Aorta (tissue), 5 donors: ENCODE measurements at places on chromosomes 3 and 15. TPM values are rescaled to one million over a fixed set of nuclear protein-coding genes. Genes with fewer than 3 reads are reported as not detected.

GRCh38 chr3:177195242-177195991 is 1.9 kb downstream of the TBL1XR1 start:
- DNase-seq, result no peak

- DNase-seq, result no peak
Observed at GRCh38 chr3:162710332-162711112, 1213.9 kb downstream of the OTOL1 start.

The HOMER2 gene
- total RNA-seq, result 2.3 TPM

DNA sequence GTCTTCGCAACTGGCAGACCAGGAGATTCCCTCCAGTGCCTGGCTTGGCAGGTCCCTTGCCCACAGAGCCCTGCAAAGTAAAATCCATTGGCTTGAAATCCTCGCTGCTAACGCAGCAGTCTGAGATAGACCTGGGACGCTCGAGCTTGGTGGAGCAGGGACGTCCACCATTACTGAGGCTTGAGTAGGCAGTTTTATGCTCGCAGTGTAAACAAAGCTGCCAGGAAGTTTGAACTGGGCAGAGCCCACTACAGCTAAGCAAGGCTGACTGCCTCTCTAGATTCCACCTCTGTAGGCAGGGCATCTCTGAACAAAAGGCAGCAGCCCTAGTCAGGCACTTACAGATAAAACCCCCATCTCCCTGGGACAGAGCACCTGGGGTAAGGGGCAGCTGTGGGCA is 205.0 kb upstream of the MME start:
- no peak for DNase-seq

The ZIC4 gene
- total RNA-seq, result 0.09 TPM

The ALG1L2 gene
- total RNA-seq, result not detected

The PPP2R3A gene
- total RNA-seq, result 15.6 TPM

The BFSP2 gene
- total RNA-seq, result not detected

GRCh38 chr3:72664184-72664975 is 183.9 kb downstream of the SHQ1 start:
- no peak for DNase-seq

The TNNC1 gene
- 4.7 TPM for total RNA-seq

GRCh38 chr15:88385078-88385700 is 82.0 kb downstream of the MRPL46 start:
- no peak for DNase-seq

The CNTN6 gene
- total RNA-seq, result 0.48 TPM

The CLRN1 gene
- not detected for total RNA-seq

The FMN1 gene
- 23.4 TPM for total RNA-seq

- DNase-seq, result no peak
Observed at GRCh38 chr3:44734646-44735168, 5.3 kb downstream of the ZNF501 start.

DNA sequence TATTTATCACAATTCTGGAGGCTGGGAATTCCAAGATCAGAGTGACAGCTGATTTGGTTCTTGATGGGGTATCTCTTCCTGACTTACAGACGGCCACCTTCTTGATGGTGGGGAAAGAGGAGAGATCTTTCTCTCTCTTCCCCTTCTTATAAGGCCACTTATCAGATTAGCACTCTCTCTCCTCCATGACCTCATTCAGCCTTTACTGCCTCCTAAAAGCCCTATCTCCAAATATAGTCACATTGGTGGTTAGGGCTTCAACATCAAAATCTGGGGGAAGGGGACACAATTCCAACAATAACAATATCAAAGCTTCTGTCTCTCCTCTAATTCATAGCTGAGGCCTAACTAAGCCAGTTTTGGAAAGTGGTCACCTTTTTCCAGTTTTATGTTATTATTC is 91.7 kb upstream of the MBNL1 start:
- no peak for DNase-seq

GRCh38 chr3:63762934-63763550 is 56.1 kb upstream of the C3orf49 start:
- DNase-seq, result no peak

GRCh38 chr15:48765022-48765421 is 45.8 kb downstream of the CEP152 start:
- DNase-seq, result no peak

DNA sequence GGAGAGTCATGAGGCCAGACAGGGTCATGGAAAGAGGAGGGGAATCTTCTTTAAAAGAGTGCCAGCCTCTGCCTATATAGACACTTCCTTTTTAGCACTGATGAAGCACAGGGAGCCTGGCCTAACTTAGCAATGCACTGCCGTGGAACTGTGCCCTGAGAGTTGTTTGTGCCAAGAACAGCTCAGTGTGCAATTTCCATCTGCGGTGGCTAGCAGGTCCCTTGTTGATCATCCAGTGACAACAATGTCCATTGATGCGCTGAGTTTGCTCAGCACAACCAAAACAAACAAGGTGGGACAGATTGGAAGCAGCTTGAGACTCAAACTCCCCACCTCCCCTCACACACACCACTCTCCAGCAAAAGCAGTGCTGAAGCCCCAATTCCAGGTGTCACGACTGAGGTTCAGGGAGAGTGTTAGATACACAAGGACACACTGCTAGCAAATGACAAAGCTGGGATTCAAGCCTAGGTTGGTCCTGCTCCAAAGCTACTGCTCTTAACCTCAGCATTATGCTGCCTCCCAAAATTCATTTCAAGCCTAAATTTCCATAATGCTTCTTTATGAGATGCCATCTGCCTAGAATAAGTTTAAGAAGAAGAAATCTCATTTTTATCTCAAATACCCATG is 316.6 kb upstream of the UBE2E2 start:
- DNase-seq, result no peak

The CASR gene
- total RNA-seq, result not detected

DNA sequence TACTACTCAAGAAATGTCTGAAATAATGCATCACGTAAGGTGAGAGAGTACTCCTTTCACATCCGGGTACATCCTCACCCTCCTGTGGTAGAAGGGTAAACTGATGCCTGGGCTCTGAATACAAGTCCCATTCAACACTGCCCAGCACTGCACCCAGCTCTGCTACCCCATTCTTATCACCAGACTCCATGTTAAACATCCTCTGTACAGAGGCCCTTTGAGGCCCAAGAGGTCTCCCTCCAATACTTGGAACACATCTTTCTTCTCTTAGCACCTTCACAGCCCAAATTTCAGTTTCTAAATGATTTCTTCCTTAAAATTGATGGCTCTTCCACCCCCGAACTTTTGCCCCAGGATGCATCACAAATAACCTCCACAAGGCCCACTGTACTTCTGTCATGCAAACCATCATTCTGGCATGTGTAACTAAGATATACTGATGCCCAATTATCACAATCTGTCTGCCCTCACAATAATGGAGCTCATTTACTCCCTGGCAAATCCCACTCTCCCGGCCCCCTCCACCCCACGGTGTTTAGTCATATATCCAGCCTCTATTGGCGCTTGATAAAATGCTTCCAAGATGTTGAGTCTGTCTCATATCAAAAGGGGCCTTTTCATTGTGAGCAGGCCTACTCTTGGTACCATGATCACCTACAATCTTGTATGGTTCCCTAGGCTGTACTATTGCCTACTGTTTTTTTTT is 12.6 kb upstream of the GPX1 start:
- no peak for DNase-seq

DNA sequence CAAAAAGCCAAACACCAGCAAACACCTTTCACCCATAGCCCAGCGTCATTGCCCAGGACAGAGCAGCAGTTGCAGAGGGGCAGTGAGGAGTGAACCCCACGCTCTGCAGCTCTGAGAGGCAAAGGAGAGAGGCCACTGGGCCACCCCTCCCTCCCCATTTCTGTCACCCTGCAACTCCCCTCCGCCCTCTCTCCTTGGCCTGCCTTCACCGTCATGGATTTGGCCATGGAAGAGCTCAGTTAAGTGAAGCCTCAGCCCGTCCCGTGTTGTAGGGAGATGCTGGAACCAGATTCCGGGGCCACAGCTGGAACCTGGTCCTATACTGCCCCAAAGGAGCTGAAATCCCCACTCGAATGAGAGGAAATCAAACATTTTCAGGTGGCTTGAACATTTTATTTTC is 21.9 kb downstream of the MRAS start:
- no peak for DNase-seq

DNA sequence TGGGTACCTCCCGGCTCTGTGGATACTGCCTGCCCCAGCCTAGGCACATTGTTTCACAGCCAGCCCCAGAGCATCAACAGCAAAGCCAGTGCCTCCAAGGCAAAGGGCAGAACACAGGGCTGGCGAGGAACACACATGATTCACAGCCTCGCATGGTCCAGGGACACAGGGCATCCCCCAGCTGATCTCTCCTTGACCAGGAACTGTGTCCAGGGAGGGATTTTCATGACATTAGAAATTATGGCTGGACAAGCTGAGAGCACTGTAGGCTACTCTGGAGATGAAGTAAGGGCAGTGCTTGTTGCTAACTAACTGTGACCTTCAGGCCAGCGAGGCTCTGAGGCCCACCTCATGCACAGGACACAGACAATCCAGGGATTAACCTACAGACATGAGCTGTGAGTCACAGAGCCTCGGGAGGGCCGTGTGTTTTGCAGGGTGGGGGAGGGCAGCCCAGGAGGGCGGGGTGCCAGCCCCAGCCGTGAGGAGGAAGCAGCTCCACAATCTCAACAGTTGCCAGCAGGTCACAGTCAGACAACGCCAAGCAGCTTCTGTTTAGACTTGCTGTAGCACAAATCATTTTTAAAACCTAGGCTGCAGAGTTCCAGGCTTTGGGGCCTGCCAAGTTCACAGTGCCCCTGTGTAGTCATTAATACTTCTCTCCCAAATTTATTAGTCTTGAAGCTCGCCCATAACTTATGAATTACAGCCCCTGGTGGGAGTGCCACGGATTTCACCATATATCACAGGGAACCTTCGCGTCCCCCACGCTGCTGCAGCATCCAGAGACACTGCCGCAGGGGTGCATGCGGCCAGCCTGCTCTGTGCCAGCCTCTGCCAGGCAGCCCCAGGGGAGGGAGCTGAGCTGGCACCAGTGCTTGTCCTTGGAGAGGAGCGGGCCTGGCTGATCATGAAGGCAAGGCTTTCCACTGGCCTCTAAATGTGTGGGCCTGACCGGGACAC is 114.7 kb downstream of the ETFA start:
- DNase-seq, result peak; percentile 86

GRCh38 chr15:90860942-90861675 is 7.3 kb upstream of the FURIN start:
- no peak for DNase-seq

GRCh38 chr3:194671511-194671899 is 486 bp downstream of the LSG1 start:
- DNase-seq, result no peak

DNA sequence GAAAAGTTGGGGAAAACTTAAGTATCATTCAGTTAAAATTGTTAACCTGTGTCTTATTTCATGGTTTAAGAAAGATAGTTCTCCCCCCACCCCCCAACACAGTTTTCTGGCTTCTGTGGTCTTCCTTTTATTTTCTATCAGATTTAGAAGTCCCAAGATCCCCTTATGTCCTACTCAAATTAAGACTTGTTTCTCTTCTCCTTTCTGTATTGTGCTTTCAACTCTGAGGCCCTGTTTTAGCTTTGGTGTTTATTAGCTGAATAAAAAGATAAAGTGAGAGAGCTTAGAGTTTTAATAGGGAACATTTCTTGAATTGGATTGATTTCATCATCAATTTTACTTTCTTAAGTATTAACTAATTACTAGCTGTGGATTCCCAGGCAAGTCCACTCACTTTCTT is 62.6 kb downstream of the AKAP13 start:
- DNase-seq, result no peak

The MESP2 gene
- not detected for total RNA-seq

The MLF1 gene
- total RNA-seq, result 8.7 TPM
